Suppressor macrophage (primary cell): ENCODE measurements at places on chromosomes 1 and 21.

DNA sequence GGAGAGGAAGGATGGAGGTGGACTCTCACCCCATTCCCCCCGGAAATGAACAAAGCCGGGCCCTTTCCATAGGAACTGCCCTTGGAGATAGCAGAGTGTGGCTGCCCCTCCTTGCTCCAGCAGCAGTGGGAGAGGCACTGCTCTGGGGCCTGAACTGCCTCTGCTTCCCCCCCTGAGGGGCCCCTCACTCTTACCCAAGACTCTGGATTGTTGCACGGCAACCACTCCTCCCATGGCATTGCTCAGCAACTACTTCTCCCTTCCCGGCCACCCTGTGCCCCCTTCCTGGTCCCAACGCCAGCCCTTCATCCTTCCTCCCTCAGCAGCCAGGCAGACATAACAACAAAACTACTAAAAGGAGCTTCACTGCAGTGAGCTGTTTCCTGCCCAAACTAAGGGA lies 3.0 kb upstream of the ACKR1 start:
- DNase-seq: peak; percentile 14

DNA sequence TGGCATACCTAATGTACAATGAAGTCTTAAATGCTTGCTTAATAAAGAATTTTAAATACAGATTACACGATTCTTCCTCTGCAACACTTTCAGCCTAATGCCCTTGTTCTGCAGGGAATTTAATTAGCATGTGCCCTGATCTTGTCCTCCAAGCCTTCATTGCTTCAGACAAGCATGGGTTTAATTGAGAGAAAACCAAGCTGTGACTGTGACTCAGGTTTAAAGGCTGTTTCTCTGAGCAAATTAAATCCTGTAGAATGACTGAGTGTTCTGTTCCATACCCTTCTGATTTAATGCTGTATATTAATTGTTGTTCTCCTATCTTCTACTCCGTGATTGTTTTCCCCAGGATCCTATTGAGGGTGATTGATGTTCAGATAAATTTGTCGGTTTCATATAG lies 269.0 kb upstream of the PRMT6 start:
- no peak for DNase-seq

GRCh38 chr1:154859786-154860155 lies 10.3 kb downstream of the KCNN3 start:
- no peak for DNase-seq

GRCh38 chr1:246930830-246931548 lies 759 bp downstream of the AHCTF1 start:
- DNase-seq: peak; percentile 73

DNA sequence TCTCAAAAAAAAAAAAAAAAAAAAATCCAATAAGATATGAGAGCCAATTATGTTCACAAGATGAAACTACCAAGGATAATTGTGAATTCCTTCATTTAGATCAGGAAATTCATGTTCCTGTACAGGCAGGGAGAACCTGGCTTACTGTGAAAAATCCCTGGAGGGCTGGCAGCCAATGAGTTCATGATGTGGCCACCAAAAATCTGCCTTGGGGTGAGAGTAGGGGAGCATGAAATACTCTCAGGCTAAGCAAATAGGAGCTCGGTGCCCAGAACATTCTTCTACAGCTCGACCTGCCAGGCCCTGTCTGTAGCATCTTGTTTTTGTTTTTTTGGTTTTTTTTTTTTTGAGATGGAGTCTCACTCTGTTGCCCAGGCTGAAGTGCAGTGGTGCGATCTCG lies 50.1 kb downstream of the PIK3CD start:
- DNase-seq: no peak

- DNase-seq: no peak
Observed at GRCh38 chr1:200410566-200410878, 686 bp upstream of the ZNF281 start.

DNA sequence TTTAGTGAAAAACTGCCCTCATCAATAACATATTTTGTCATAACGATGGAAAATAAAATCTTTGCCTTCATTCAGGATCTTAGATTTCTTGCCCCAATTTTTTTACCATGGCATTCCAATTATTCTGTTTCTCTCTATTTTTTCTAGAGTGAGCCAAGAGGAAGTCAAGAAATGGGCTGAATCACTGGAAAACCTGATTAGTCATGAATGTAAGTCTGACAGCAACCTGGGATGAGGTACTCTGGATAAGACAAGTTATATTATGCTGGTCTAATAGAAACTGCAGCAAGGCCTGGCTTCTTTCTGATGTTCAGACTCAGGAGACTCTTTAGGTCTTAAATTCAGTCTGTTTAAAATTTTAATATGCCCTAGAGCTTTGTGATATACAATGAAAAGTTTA lies 3.5 kb downstream of the RGS4 start:
- no peak for DNase-seq

- no peak for DNase-seq
Observed at GRCh38 chr1:118990513-118991152, 2.5 kb upstream of the TBX15 start.

GRCh38 chr1:50027794-50028193 lies 4.0 kb upstream of the AGBL4 start:
- DNase-seq: no peak

DNA sequence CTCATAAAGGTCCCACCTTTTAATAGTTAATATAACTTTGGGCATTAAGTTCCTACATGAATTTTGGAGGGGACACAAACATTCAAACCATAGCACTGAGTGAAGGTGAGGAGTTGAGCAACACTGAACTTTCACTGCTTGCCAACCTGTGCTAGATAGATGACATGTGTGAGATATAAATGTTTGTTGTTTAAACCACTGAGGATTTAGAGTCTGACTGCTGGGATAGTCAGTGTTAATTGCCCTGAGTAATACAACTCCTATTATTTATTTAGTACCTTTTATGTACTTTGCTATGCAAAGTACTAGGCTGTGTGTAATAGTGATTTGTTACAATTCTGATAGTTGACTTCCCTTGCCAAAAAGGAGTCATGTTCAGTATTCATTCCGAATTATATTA lies 32.4 kb upstream of the SLC16A1 start:
- DNase-seq: no peak

GRCh38 chr1:24898909-24899439 lies 31.1 kb downstream of the RUNX3 start:
- DNase-seq: no peak

DNA sequence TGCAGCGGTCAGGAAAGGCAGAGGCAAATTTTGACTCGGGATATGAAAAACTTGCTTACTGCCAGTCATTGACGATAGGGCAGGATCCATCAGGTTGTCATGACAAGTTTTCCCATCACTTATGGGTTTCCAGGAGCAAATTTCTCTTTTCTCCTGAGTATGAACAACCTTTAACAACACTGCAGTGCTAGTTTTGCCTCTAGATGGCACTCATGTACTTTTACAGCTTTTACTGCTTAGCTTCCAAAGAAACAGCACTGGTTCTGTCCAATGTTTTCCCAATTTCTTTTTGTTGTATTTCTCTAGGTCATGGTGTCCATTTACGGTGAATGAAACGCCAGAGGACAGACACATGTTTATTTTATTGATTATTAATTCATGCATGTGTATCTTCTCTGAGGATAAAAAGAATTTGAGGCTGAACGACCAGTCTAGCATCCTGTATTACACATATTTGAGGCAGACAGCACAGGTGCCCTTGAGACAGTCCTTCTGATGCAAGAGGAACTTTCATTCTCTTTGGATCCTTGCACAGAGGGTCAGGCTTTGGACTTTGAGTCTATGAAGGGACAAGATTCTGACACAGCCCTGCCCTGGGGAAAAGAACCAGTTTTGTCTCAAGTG lies 112.3 kb upstream of the TRABD2B start:
- DNase-seq: peak; percentile 79

GRCh38 chr1:242242983-242243382 lies 244.1 kb upstream of the MAP1LC3C start:
- DNase-seq: no peak

GRCh38 chr1:39828734-39829133 lies 40.1 kb upstream of the BMP8B start:
- DNase-seq: no peak

DNA sequence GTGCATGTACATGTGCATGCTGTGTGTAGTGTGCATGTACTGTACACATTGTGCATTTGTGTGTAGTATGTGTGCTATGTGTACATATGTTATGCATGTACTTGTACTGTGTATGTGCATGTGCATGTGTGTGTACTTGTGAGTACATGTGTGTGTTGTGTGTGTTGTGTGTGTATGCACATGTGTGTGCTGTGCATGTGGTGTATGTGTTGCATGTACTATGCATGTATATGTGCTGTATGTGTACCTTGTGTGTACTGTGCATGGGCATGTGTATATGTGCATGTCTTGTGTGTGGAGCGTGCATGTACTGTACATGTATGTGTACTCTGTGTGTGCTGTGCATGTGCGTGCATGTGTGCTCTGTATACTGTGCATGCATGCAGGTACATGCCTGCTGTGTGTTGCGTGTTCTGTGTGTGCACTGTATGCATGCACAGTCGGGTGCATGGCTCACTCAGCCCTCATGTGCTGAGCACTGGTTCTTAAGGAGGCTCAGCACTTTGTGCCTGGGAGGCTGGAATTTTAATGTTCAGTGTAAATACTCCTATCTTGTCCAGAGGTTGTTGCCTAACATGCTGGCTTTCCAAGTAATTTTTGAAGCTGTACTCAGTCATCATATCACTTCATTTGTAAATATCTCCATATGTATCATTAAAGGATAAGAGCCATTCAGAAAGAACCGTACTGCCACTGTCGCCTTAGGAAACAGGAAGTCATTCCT lies 32.3 kb downstream of the SNAP47 start:
- no peak for DNase-seq

DNA sequence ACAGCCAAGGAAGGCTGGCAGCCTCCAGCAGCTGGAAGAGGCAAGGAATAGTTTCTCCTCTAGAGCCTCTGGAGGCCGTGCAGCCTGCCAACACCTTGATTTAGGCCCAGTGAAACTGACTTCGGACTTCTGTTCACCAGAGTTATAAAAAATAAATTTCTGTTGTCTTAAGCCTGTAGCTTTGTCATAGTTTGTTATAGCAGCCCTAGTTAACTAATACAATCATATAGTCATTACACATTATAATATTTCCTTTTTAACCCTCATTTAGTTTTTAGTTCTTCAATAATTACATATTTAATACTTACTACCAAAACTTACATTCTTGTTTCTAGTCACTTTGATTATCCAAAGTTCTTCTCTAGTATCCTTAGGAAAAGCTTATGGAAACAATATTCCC lies 20.3 kb downstream of the NOS1AP start:
- no peak for DNase-seq

DNA sequence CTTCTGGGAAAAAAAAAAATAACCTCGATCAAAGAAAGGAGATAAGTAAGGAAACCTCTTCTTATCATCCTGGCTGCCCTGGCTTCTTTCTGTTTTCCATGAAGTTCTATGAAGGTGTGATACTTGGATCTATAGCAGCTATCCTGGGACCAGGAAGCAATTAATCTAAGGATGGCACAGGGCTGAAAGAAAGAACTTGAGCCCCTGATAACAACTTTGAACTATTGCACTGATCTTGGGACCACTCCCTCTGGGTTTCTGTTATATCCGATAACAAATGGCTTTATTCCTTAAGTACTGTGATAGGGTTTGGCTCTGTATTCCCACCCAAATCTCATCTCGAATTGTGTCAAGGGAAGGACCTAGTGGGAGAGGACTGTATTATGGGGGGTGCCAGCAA lies 104.1 kb downstream of the DAB1 start:
- DNase-seq: no peak

GRCh38 chr1:172530000-172530399 lies 3.0 kb upstream of the SUCO start:
- DNase-seq: no peak

GRCh38 chr1:150020711-150021110 lies 10.2 kb upstream of the OTUD7B start:
- no peak for DNase-seq

- DNase-seq: no peak
Observed at GRCh38 chr1:110130989-110131388, 18.7 kb downstream of the UBL4B start.

GRCh38 chr1:3907621-3908165 lies 7.6 kb upstream of the C1orf174 start:
- no peak for DNase-seq

- DNase-seq: peak; percentile 10
Observed at GRCh38 chr21:32520875-32521735, 64.2 kb downstream of the TCP10L start.

DNA sequence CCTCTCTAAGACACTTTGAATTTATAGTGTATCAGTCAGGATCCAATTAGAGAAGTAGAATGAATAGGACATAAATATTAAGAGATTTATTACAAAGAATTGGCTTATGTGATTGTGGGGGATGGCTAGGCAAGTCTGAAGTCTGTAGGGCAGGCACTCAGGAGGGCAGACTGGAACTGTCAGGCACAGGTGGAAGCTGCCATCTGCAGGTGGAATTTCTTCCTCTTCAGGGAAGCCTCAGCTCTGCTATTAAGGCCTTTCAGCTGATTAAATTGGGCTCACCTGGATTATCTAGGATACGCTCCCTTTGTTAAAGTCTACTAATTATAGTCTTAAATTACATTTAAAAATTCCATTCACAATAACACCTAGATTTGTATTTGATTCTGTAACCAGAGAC lies 92.0 kb upstream of the HAO2 start:
- no peak for DNase-seq

GRCh38 chr1:79089946-79090345 lies 83.4 kb upstream of the ADGRL4 start:
- no peak for DNase-seq

- peak; percentile 69 for DNase-seq
Observed at GRCh38 chr1:228095938-228096337, 7.2 kb downstream of the C1orf35 start.

GRCh38 chr1:170707959-170708655 lies 44.2 kb downstream of the PRRX1 start:
- DNase-seq: no peak

DNA sequence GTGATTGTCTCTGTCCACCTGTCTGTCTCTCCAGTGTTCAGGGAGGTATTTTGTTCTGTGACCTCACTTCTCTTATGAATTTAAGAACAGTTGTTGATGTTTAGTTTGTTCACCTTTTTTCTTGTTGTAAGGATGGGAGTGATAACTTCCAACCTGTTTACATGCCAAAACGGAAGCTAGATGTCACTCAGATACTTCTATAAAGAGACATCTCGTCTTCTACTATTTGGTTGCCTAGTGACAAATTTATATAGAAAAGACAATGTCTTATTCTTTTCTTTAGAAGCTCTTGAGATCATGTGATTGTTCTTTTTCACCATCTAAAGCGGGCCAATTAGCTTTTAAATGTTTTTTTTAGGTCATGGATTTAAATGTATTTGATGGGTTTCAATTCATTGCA lies 33.8 kb downstream of the PRSS38 start:
- no peak for DNase-seq

GRCh38 chr1:205809942-205810345 lies 3.1 kb downstream of the SLC41A1 start:
- no peak for DNase-seq
